Esophagus (tissue), 2 donors: ENCODE measurements at places on chromosomes 13 and 19. TPM values are rescaled to one million over a fixed set of nuclear protein-coding genes. Genes with fewer than 3 reads are reported as not detected.

Gene METTL21C
- polyA plus RNA-seq: not detected

Gene DNASE2
- 15.9 TPM for polyA plus RNA-seq

Gene PALM
- polyA plus RNA-seq: 4.8 TPM

Gene PPP5C
- 35.5 TPM for polyA plus RNA-seq

Gene PLIN4
- 2.8 TPM for polyA plus RNA-seq

Gene PSG11
- polyA plus RNA-seq: not detected

Gene SELENOV
- polyA plus RNA-seq: not detected

Gene GSX1
- not detected for polyA plus RNA-seq

Gene ZNF577
- 9.6 TPM for polyA plus RNA-seq

Gene PCSK4
- 1.9 TPM for polyA plus RNA-seq

Gene ZNF586
- polyA plus RNA-seq: 5.4 TPM

Gene CEACAM8
- not detected for polyA plus RNA-seq

Gene ZNF415
- polyA plus RNA-seq: 1.4 TPM

Gene ATP4A
- polyA plus RNA-seq: 0.02 TPM

Gene FOXA3
- polyA plus RNA-seq: 0.02 TPM

Gene MISP
- polyA plus RNA-seq: 0.08 TPM

Gene SGCG
- 0.16 TPM for polyA plus RNA-seq

Gene SIAH3
- 0.01 TPM for polyA plus RNA-seq

Gene ZNF723
- not detected for polyA plus RNA-seq

Gene PSG4
- polyA plus RNA-seq: 0.08 TPM

Gene CLEC11A
- 4.8 TPM for polyA plus RNA-seq

Gene CEACAM3
- polyA plus RNA-seq: 0.76 TPM

Gene TUBGCP3
- polyA plus RNA-seq: 6.4 TPM

Gene SLC1A6
- 0.05 TPM for polyA plus RNA-seq

Gene ZNF223
- 3.5 TPM for polyA plus RNA-seq

Gene LILRB3
- 0.63 TPM for polyA plus RNA-seq

Gene ELANE
- 0.68 TPM for polyA plus RNA-seq

Gene ZNF529
- polyA plus RNA-seq: 1.9 TPM

Gene KLK3
- not detected for polyA plus RNA-seq

Gene FCER2
- polyA plus RNA-seq: 0.02 TPM

Gene TTC9B
- polyA plus RNA-seq: not detected

Gene TRPC4
- polyA plus RNA-seq: 0.06 TPM

Gene PPAN
- 64.7 TPM for polyA plus RNA-seq

Gene ZNF433
- 5.0 TPM for polyA plus RNA-seq

Gene PEAK3
- 0.02 TPM for polyA plus RNA-seq

Gene KANK3
- polyA plus RNA-seq: 5.2 TPM

Gene SERPINE3
- polyA plus RNA-seq: not detected

Gene NLRP8
- not detected for polyA plus RNA-seq

Gene SPTBN4
- 1.2 TPM for polyA plus RNA-seq

Gene PCDH20
- polyA plus RNA-seq: 0.16 TPM

Gene ZNF569
- 0.89 TPM for polyA plus RNA-seq

Gene DHDH
- polyA plus RNA-seq: 1.3 TPM

Gene LGI4
- polyA plus RNA-seq: 6.5 TPM

Gene LILRB1
- polyA plus RNA-seq: 0.55 TPM

Gene MCF2L
- 10.9 TPM for polyA plus RNA-seq

Gene KLK15
- not detected for polyA plus RNA-seq

Gene CCNA1
- 0.18 TPM for polyA plus RNA-seq

Gene CYP2F1
- 2.2 TPM for polyA plus RNA-seq

Gene DGKH
- 1.9 TPM for polyA plus RNA-seq

Gene CD22
- polyA plus RNA-seq: 0.71 TPM

Gene KIR2DL4
- not detected for polyA plus RNA-seq

Gene STOML3
- 0.06 TPM for polyA plus RNA-seq
